GM12891 (cell line): ENCODE measurements at places on chromosomes 16 and 17.
A peak's percentile ranks its signal among the peaks of the same experiment; 100 is the strongest.

DNA sequence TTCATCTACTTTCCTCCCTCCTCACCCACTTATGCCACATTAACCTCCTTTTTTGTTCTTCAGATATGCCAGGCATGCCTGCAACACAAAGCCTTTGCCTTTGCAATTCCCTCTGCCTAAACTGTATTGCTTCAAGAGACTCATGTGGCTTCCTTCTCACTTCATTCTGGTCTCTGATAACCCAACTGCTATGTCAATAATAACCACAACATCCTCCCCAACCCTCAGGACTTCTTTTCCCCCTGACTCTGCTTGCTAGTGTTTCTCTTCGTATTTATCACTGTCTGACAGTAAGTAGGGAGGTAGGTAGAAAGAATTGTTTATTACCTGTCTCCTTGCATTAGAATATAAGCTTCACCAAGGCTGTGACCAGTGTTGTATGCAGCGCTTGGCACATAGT, 22.4 kb downstream of the RBL2 start:
- no peak for DNase-seq

DNA sequence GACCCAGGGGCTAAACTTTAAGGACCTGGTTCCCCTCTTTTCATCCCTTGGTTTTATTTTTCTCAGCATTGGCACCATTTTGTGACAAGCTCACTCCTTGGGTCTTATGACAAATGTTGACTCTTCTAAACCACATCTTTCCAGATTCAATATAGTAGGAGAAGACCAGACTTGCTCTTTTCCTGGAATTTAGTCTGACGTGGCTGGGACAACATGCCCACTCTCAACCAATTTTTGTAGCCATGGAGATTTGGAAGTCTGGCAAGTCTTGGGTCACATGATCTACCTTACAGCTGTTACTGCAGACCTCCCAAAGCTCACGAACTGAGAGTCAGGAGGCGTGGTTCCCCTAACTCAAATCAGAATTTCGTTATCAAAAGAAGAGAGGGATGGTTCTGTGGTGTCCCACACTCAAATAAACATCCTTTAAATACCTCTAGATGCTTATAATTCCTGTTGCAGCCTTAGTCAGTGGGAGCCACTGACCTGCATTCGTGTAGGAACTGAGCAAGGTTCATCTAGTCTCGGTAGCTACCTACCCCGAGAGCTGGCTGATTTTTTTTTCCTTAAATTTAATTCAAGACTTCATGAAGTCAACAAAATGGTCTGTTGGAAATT, 683.5 kb downstream of the MAF start:
- DNase-seq, result no peak

- no peak for DNase-seq
Observed at GRCh38 chr17:17722081-17722905, 41.0 kb downstream of the RAI1 start.

- DNase-seq, result no peak
Observed at GRCh38 chr16:21645261-21645721, 7.1 kb downstream of the IGSF6 start.

- no peak for DNase-seq
Observed at GRCh38 chr16:57032931-57033330, 43.6 kb downstream of the NLRC5 start.

GRCh38 chr17:57997085-57997809, 9.2 kb upstream of the VEZF1 start:
- no peak for DNase-seq

GRCh38 chr16:25013751-25014499, 1.2 kb downstream of the ARHGAP17 start:
- no peak for DNase-seq

DNA sequence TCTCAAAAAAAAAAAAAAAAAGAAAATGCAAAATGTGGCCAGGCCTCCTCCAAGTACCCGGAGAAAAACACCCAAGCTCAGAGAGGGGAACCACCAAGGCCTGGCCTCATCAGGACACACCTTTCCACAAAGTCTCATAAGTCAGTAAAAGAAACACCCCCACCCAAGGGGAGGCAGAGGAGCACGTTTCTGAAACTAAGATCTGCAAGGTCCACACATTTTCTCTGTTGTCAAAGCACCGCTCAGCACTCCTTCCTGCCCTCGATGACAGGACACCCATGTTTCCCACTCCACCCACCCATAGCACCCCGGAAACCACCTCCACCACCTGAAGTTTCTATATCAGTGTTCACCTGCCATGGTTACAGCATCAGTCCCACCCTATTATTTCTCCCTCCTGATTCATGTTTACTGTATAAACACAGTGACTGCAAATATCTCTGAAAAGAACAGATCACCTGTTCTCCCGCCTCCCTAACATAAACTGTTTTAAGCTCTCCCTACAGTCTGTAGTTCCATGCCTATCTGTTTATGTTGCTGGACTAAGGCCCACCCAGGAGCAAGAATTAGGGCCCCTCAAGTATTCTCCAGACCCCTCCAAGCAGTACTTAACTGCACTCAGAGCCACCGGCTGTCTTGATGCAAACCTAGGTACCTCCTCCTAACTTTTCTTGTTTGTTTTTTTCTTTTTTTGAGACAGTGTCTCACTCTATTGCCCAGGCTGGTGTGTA, 2.0 kb downstream of the CORO7 start:
- DNase-seq, result peak; percentile 89

GRCh38 chr17:50186661-50187393, 14.6 kb downstream of the COL1A1 start:
- DNase-seq, result no peak

DNA sequence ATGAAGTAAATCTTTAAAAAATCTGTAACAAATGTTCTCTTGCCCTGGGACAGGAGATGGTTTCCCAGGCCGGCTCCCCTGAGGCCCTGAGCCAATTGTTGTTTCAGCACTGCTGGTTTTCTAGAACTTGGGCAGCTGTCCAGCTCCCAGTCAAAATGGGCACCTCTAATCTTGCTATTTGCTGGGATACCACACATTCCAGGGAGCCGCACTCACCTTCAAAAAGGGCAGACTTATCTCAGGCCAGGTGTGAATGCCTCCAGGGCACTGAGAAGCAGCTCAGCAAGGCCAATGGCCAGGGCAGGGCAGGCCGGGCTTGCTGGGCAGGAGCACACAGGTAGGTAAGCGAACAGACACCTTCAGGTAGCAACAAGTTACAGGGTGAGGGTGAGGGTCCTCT, 24.4 kb downstream of the TRIM16 start:
- DNase-seq, result no peak

DNA sequence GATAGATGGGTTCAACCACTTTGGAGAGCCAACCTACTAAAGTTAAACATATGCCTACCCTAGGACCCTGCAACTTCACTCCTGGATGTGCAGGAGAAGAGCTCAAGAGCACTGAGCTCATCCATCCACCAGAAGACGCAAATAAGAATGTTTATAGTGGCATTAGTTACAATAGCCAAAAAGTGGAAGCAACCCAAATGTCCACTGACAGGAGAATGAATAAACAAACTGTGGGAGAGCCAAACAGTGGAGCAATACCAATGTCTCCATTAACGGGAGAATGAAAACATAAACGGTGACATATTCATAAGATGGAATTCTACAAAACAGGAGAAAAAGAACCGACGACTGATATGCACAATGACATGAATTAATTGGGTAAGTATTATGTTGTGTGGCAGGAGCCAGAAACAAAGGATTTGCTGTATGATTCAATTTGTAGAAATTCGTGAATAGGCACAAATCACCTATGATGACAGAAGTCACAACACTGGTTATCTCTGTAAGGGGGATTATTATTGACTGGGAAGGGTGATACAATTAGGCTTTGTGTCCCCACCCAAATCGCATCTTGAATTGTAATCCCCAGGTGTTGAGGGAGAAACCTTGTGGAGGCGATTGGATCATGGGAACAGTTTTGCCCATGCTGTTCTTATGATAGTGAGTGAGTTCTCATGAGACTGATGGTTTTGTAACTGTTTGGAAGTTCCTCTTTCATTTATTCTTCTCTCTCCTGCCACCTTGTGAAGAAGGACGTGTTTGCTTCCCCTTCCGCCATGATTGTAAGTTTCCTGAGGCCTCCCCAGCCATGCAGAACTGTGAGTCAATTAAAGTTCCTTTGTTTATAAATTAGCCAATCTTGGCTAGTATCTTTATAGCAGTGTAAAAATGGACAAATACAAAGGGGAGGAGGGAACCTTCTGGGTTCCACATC, 57.9 kb upstream of the PLCG2 start:
- no peak for DNase-seq

DNA sequence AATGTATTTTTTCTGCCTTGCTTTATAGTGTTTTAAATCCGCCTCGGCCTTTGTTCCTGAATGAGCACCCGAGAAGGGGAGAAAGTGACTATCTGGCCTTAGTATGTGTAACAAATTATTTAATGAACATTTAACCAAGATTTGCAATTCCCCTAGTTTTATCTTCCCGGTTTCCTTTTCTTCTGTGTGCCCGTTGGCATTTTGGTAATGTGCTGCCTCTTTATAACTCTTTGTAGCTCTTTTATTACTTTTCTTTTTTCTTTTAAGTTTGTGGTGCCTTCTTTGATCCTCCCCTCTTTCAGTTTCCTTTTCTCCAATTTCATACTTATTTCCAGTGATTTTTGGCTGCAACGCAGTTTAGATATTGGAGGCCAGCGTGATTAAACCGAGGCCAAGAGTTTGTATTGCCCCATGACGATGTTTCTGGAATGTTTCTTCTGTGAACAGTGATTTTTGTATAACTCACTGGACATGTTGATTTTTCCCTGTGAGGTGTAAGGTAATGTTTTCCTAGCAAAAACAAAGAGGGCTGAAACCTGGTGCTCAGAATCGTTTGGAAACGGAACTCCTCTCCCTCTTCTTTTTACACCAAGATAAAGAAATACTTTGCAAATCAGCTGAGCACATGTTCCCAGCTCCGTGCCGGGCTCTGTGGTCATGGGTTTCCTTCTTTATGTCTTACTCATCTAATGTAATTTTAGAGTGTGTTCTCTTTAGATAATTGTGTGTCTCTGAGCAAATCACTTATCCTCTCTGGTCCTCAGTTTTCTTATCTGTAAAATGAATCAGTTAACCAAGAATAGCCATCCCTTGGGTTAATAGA, 344.3 kb downstream of the WWOX start:
- no peak for DNase-seq

GRCh38 chr17:8708025-8708461, 36.6 kb downstream of the CCDC42 start:
- no peak for DNase-seq

DNA sequence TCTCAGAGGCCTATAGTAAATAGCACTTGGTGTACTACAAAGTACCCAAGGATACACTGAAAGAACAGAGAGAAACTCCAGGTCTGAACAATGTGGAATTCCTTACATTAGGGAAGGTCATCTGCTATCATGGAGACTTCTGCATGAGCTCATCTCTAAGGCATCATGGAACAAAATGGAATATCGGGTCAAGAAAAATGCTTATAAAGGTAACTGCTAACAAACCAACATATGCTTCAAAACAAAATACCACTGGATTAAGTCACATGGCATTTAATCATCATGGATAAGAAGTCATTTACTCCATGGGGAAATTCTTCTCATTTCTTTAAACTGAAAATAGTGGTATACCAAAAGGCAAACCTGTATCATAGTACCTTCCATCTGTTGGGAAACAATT, 34.2 kb downstream of the TXNDC11 start:
- no peak for DNase-seq

DNA sequence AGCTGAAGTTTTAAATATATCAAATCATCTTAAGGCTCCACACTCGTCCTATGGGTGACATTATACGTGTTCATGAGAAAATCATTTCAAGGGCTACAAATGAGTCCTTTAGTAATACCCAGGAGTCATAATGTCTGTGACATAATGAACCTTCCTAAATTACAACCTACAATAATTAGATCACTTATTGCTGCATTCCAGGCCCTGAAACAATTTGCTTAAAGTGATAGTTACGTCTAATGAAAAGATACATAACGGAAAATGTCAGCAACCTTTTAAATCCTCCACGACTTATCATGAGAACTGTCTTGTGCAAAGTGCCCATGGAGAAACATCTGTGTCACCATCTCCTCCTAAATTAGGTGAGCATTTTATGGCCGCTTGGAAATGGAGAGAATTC, 43.4 kb downstream of the IRX3 start:
- no peak for DNase-seq

- peak; percentile 79 for DNase-seq
Observed at GRCh38 chr16:72787514-72788268, 260.2 kb downstream of the ZFHX3 start.

- no peak for DNase-seq
Observed at GRCh38 chr17:76135810-76136188, 5.2 kb downstream of the FOXJ1 start.

DNA sequence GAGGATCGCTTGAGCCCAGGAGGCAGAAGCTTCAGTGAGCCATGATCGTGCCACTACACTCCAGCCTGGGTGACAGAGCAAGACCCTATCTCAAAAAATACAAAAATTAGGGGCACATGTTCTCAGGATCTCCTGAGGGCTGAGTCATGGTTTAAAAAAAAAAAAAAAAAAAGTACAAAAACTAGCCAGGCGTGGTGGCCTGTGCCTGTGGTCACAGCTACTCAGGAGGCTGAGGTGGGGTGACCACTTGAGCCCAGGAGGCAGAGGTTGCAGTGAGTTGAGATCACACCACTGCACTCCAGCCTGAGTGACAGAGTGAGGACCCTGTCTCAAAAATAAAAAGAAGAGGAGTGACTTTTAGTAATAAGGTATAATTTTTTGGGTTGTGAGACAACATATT, 16.9 kb downstream of the BLMH start:
- no peak for DNase-seq

DNA sequence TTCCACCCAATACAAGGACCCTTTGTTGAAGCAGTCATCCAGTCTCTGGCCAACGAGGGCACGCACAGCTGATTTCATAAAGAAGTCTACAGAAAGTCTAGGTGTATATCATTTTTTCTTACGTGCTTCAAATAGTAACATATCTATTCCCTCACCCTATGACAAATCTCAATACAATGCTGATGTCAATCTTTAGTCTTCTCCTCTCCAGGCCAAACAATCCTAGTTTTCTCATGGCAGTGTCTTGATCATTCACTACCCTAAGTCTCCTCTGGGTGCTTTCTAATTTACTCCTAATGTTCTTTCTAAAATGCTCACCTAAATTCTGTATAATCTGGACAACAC, 92.6 kb downstream of the CACNG1 start:
- DNase-seq, result no peak

GRCh38 chr17:72901657-72902056, 190.8 kb downstream of the SLC39A11 start:
- no peak for DNase-seq

GRCh38 chr16:51896013-51896412, 650.9 kb downstream of the TOX3 start:
- DNase-seq, result no peak

- no peak for DNase-seq
Observed at GRCh38 chr17:7508145-7508544, 24.0 kb downstream of the POLR2A start.

GRCh38 chr16:10569621-10570020, 10.8 kb downstream of the EMP2 start:
- no peak for DNase-seq
